ENCODE measurements at places on chromosomes 11 and 22. TPM values are rescaled to one million over a fixed set of nuclear protein-coding genes. Genes with fewer than 3 reads are reported as not detected.

Gene LRRC74B
- total RNA-seq = not detected

- no peaks in the 10 kb centered on the region for H3K27me3 ChIP-seq
- peaks cover 87% of the 10 kb centered on the region for H3K4me1 ChIP-seq
- H3K4me3 ChIP-seq = peak overlapping the region; percentile 46
Observed at GRCh38 chr11:122697636-122698167, 42.2 kb downstream of the UBASH3B start.

DNA sequence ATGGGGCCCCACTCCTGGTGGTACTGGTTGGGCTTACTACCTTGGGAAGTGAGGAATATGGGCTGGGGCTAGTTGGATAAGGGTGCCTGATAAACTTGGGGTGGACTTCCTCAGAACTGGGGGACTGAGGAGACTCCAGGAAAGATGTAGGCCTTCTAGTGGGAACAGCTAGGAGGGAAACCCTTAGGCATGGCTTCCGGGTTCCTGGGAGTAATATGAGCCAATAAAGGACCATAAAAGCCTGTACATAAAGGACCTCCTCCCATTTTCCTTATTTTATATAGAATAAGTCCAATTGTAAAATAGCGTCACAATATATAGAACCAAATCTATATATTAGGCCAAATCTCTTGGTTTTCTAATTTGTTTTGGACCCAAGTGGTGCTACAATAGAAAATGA is 18.4 kb upstream of the RNASEH2C start:
- H3K27me3 ChIP-seq = peaks cover 24% of the 10 kb centered on the region
- no peak for DNase-seq
- H3K4me1 ChIP-seq = no peaks in the 10 kb centered on the region
- H3K36me3 ChIP-seq = no peaks in the 10 kb centered on the region
- no peak overlapping the region for H3K27ac ChIP-seq

DNA sequence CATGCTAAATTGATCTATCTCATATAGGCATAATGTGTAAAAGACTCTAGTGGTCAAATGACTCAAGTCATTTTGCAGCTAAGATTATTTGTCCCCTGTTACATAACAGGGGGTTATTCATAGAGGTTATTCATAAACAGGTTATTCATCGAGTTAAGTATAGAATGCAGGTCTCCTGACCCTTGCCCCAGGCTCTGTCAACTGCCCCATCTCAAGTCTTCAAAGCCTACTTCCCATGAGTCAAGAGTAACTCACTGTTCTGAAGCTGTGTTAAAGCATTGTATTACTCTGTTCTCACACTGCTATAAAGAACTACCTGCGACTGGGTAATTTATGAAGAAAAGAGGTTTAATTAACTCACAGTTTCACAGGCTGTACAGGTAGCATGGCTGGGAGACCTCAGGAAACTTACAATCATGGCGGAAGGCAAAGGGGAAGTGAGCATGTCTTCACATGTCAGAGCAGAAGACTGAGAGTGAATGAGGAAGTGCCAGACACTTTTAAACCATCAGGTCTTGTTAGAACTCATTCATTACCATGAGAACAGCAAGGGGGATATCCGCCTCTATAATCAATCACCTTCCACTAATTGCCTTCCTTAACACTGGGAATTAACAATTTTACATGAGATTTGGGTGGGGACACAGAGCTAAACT is 226.2 kb upstream of the BLID start:
- H3K27ac ChIP-seq = no peak overlapping the region
- DNase-seq = no peak
- no peaks in the 10 kb centered on the region for H3K27me3 ChIP-seq
- H3K36me3 ChIP-seq = no peaks in the 10 kb centered on the region

- H3K4me3 ChIP-seq = no peak overlapping the region
- H3K27me3 ChIP-seq = no peaks in the 10 kb centered on the region
- H3K36me3 ChIP-seq = no peaks in the 10 kb centered on the region
Observed at GRCh38 chr11:92707173-92707619, 262.3 kb upstream of the MTNR1B start.

DNA sequence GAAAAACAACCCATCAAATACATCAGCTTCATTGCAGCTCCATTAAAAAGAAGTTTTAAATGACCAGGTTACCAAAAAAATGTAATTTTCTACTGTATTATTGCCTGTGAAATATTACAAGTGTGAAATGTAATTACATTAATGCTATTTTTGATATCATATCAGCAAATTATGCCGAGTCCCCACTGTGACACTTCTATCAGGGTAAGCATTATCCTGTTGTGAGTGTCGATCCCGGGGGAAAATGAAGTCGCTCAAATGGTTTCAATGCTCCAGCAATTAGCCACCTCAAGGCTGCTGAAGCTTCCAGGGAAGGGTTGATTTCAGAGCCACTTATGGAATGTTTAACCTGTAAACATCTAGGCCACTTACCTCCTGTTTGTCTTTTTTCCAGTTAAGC is 70.4 kb downstream of the RCN1 start:
- no peaks in the 10 kb centered on the region for H3K36me3 ChIP-seq
- no peak overlapping the region for H3K4me3 ChIP-seq
- H3K27ac ChIP-seq = no peak overlapping the region
- H3K27me3 ChIP-seq = no peaks in the 10 kb centered on the region
- H3K4me1 ChIP-seq = no peaks in the 10 kb centered on the region
- no peak for DNase-seq

Data from activated CD8-positive, alpha-beta T cell treated with anti-CD3 and anti-CD28 coated beads for 36 hours (primary cell).